SJSA1 (cell line): ENCODE measurements at places on chromosomes 12 and 14. TPM values are rescaled to one million over a fixed set of nuclear protein-coding genes. Genes with fewer than 3 reads are reported as not detected.

The ATN1 gene
- 6.0 and 7.2 TPM in 2 replicates for total RNA-seq

The AHNAK2 gene
- 4.3 and 8.9 TPM in 2 replicates for total RNA-seq

The IGF1 gene
- 0.16 and 0.68 TPM in 2 replicates for total RNA-seq

The GLT8D2 gene
- total RNA-seq: 40.1 and 47.6 TPM in 2 replicates

The KRT6C gene
- not detected in 2 replicates for total RNA-seq

The SYNDIG1L gene
- total RNA-seq: not detected in 2 replicates

The HVCN1 gene
- not detected in 2 replicates for total RNA-seq

The CEP83 gene
- 9.9 and 15.7 TPM in 2 replicates for total RNA-seq

The KLHDC1 gene
- total RNA-seq: 1.3 and 1.8 TPM in 2 replicates
